ENCODE measurements at places on chromosomes 4 and X.

DNA sequence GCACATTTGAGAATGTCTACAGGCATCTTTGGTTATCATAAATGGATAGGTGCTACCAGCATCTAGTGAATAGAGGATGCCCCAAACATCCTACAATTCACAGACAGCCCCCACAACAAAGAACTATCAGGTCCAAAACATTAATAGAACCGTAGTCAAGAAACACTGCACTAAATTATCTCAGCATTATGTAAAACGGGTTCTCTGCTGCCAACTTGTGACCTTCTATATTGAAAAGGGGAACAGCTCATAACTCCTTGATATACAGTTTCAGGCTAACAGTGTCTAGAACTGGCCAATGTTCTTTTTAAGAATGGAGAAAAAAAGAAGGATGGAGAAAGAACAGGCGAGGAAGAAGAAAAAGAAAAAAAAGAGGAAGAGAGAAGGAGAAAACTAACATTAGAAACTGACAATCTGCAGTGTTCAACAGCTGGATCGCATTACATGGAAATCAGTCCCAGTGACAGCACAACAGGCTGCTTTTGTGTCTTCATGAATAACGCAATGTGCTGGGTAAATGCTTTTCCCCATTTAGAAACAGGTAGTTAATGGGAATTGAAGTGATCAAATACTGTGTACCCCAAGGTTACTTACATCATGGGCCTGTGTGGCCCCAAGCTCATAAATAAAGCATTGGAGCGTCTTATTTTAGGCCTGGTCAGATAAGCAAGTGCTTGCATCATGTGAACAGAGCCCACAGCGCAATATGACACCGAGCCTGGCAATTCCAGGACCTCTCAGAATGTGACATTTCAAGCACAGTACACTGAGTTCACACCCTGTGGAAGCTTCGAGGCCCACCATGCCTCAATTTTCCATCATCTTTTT, 339.5 kb downstream of the DHX15 start:
- DNase-seq, result no peak

GRCh38 chr4:55356991-55357461, 11.0 kb downstream of the SRD5A3 start:
- no peak for DNase-seq

- DNase-seq, result no peak
Observed at GRCh38 chr4:87864321-87864720, 31.6 kb downstream of the MEPE start.

DNA sequence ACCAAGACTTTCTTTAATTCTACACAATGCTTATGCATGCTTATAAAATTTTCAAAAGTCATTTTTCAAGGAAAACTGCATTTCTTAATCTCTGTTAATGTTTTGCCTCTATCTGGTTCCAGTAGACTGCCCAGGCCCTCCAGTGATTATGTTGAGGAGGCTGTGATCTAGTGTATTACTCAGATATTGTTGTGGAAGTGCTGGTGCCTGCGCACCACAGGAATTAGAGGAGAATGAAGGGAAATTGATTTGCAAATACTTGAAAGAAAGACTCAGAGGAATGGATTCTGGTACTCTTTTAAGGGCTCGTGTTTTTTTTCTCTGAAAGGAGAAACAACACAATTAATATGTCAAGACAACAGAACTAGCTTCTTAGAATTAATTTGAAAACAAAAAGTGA, 1015.1 kb downstream of the RPA4 start:
- DNase-seq, result no peak

DNA sequence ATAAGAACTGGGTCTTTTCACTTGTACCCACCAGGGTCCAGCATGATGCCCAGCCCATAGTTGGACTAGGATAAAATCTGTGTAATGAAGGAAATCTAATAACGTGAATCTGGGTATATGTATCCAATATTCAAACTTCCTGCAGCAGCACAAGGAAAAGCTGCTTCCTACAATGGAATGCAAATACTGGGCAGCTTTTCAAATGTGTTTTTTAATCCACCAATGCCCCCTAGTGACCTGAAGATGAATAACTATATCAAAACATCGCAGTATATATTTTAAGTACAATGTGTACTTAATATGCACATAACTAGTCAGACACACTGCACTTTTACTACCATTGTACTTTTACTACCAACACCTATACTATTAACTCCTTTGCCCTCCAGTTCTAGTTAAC, 5.3 kb downstream of the APOO start:
- DNase-seq, result no peak

GRCh38 chrX:148501386-148502066, 1.1 kb downstream of the AFF2 start:
- DNase-seq, result no peak

DNA sequence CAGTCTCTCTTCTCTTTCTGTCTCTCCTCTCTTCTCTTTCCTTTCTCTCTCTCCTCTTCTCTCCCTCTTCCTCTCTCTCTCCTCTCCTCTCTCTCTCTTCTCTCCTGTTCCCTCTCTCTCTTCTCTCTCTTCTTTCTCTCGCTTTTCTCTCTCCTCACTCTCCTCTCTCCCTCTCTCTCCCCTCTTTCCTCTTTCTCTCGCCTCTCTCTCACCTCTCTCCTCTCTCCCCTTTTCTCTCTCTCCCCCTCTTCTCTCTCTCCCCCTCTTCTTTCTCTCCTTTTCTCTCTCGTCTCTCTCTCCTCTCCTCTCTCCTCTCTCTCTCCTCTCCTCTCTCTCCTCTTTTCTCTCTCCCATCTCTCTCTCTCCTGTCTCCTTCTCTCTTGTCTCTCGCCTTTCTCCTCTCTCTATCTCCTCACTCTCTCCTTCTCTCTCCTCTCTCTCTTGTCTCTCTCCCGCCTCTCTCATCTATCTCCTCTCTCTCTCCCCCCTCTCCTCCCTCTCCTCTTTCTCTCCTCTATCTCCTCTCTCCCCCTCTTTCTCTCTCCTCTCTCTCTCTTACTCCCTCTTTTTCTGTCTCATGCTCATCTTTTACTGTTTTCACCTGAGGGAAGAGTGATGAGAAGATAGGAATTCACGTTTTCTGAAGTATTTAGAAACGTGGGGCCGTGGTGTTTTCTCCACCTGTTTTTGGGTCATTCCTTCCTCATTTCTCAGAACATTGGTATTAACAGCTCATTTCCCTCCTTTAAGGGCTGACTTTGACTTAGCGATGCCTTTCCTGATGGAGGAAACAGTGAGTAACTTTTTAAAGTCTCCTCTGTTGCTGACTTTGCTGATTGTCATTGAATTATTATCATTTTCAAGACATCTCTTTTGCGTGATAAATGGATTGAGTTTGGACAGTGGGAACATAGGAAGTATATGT, 80.6 kb upstream of the CD99 start:
- no peak for DNase-seq

DNA sequence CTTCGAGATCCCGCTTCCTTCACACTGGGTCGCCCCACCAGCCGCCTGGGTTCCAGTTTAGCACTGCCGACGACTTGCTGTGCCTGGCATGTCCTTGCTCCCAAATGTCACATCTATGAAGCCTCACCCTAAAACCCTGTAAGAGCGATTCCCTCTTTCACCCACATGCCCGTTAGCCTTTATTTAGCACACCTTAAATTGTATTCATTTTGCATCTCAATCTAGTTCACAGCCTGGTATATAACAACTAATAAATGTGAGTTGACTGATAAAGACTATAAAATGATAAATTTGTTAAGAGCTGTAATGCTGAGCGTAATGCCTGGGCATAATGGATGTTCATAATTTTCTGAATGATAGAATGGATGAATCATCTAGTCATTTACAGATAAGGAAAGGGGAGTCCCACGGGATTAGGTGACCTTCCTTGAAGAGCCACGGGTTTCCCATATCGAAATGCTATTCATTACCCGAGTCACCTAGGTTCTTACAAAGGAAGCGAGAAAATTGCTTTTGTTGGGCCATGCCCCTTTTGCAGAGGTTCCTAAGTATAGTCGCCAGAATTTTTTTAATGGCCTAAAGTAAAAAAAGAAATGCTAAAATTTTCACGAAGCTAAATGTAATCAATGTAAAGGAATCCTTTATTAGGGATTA, 1.1 kb upstream of the AP1S2 start:
- DNase-seq, result no peak

GRCh38 chrX:1419545-1420355, 27.8 kb upstream of the SLC25A6 start:
- no peak for DNase-seq

- no peak for DNase-seq
Observed at GRCh38 chrX:40298572-40299479, 201.1 kb upstream of the BCOR start.

DNA sequence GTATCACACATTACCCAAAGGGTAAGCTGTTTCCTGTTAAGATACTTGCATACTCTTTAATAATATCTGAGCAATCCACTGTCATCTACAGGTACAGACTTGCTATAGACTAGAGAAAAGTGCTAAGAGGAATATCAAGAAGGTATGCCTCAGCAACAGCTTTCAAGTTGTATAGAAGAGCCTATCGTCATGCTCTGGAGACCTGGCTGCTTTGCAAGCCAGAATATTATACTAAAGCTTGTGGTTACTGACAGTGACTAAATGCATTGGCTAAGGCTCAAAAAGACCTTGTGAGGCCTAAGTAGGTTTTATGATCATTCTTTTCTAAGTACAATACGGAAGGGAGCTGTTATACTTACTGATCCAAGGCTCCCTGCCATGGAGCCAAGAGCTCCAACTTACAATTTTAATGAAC, 11.3 kb downstream of the LAMP2 start:
- no peak for DNase-seq

GRCh38 chrX:22121161-22121560, 89.0 kb downstream of the PHEX start:
- DNase-seq, result no peak

- DNase-seq, result no peak
Observed at GRCh38 chr4:4417886-4418285, 31.0 kb downstream of the NSG1 start.

DNA sequence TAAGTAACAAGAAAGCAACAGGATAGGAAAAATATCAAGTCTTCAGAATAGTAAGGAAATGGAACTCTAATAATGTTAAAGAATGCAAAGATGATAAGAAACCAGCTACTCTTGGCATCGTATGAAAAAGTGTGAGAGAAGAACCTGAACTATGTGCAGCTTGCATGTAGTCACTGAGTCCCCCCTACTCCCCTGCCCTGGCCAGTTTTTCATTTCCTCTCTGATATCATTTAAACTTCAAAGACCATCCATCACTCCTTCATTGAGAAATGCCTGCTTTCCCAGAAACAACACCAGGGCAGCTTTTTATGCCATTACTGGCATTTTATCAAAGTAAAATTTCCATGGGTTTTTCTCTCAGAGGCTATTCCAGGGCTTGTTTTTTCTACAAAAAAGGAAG, 28.1 kb downstream of the INPP4B start:
- no peak for DNase-seq

DNA sequence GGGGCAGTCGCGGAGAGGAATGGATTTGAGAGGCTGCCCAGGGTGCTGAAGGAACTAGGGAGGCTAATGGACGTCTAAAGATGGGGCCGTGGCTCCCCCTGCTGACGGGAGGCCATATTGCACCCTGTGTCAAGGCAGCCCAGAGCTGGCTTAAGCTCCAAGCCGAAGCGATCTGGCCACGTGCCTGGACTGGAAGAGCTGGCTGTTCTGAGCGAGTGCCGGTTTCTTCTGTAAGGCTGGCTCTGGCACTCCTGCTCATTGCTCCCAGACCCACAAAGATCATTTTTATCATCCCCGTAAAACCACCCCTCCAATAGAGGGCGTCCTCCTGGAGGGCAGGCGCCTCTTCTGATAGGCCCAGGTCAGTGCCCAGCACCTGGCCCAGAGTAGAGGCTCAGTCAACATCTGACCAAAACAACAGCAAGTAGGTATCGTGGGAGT, 5.6 kb downstream of the PNCK start:
- DNase-seq, result peak; percentile 63

DNA sequence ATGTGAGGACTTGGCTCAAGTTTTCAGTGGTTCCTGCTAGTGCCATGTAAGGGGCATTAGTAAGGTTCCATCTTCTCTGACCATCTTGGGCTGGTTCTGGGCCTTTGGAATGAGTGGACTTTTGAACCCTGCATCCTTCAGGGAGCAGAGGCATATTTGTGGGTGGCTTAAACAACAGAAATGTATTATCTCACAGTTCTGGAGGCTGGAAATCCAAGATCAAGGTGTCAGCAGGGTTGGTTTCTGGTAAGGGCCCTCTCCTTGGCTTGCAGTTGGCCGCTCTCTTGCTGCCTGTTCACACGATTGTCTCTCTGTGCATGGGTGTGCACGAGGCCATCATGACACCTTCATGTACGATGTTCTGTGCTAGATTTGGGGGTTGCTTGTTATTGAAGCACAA, 21.3 kb downstream of the CCKAR start:
- DNase-seq, result no peak

DNA sequence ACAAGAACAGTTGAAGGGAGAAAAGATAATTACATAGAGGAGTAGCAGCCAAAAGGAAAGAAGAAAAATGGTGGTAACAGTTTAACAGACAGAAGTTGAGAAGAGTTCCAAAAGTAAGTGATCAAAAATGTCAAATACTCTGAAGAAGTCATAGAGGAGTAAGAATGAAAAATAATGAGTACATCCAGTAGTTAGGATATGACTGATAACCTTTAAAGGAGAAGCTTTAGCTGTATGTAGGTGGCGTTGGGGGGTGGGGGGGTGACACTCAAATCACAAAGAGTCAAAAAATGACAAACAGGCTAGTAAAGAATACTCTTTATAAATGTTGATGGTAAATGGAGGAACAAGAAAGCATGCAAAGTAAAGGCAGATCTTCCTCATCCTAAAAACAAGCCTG, 40.6 kb downstream of the RAB33A start:
- no peak for DNase-seq

DNA sequence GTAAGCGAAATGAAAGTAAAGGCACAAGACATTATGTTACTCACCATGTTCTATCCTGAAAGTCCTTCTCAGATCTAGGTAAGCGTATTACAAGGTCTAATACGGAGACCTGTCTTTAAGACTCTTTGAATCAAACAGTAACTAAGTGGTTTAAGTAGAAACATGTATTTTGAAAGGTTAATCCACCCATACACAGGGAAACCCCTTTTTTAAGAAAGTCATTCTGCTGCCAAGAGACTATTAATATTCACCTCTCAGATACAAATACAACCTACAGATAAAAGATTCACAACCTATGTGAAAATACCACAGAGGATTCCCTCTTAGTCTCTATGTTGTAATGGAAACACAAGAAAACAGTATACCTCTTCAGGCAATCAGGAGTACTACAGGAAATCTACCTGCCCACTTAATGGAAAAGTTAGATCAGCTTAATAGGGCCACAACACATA, 63.2 kb upstream of the TNIP3 start:
- DNase-seq, result no peak

All from stimulated activated naive CD4-positive, alpha-beta T cell (primary cell).